Epithelial cell of umbilical artery (primary cell): ENCODE measurements at places on chromosomes 3 and 15. TPM values are rescaled to one million over a fixed set of nuclear protein-coding genes. Genes with fewer than 3 reads are reported as not detected.

PLCH1 gene
- total RNA-seq: under 0.01 TPM in 2 replicates

PLD1 gene
- 40.7 and 60.7 TPM in 2 replicates for total RNA-seq

POPDC2 gene
- 0.65 TPM in 1 of 2 replicates, not detected in the other for total RNA-seq

SAMD7 gene
- not detected in 2 replicates for total RNA-seq

PLA2G4D gene
- total RNA-seq: not detected in 2 replicates

GOLGA6L4 gene
- total RNA-seq: 0.97 and 1.7 TPM in 2 replicates

ATP1B3 gene
- total RNA-seq: 85.1 and 91.9 TPM in 2 replicates

DZIP1L gene
- total RNA-seq: 8.8 and 16.0 TPM in 2 replicates
